ENCODE measurements at places on chromosomes 6 and 20.

DNA sequence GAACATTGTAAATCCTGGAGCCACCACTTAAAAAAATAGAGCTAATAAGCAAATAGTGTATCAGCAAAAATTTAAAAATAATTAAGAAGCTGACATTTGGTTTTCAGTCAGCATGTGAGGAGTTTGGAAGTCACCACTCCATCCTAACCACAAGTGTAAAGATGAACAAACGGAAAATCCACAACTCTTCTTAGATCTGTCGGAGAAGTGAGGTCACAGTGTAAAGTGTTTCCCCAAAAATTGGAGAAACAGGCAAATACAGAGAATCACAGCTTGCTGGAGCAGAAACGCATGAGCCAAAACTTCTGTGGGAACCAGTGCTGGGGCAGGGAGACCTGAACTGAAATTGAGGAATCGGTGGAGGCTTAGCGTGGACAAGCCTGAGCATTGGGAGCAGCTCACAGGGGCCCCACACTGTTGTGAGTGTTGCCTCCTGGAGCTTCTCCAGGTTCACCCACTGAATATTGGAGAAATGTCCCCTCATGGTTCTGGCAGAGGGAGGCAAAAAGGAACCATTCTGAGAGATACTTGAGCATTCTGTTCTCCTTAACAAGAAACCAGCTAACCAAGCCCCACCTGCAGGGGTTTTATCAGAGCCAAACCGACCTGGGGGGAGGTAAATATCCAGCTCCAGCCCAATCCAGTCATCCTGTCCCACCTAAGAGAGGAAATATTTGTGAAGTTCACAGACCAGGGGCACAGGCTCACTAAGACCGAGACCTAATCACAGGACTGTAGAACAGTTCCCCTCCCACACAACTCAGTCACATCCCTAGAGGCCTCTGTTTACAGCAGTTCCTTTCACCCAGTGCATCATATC lies 192.0 kb downstream of the ERMARD start:
- DNase-seq: no peak

DNA sequence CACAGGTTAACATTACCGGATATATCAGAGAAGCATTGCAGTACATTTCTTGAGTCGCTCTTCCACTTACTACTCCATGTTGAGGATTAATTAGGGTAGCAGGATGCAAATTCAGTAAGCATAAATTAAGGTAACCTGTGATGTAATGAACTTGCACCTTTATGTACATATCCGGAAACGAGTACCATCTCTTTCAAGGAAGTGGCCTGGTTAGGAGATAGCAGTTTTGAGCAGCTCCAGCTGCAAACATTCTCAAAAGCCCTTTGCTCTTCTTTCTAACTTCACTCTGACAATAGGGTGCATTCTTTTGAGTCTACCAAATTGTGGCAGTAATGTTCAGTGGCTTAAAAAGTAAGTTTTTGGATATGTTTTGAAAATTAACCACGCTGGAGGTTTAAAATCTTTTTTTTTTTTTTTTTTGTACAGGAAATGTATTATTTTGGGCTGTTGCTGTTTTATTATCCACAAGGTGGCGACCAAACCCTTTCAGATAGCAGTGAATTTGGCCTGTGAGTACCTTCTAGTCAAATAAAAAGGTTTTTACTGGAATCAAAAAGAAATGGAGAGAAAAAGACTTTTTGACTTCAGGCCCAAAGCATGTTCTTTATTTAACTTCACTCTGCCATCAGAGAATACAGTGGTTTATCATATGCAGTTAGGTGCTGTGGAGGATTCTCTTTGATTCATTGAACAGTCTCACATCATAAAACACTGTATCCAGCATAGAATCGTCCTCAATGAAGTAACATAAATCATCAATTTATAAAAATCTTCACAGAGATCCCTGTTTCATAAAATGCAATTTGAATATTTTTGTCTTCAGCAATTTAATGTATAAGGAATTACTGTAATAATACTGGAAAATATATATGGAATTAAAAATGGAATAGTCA lies 8.9 kb downstream of the FAM217B start:
- no peak for DNase-seq

GRCh38 chr20:50122763-50123162 lies 9.8 kb upstream of the UBE2V1 start:
- DNase-seq: no peak

DNA sequence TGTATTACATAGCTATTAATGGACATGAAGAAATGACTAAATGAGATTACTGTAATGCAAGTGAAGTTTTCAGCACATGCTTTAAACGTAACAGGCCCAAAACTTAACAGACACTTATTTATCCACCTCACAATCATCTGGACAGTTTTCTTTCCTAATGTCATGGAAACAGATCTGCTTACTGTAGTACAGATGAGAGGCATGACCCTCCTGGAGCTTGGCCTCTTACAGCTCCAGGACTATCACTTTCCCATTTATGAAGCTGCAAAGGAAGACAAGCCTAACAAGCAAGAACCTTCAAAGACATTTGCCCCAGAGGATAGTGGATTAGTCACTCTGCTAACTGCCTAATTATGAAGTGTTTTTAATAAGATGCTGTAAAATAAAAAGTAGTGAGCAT lies 419.3 kb downstream of the PHF3 start:
- DNase-seq: no peak

DNA sequence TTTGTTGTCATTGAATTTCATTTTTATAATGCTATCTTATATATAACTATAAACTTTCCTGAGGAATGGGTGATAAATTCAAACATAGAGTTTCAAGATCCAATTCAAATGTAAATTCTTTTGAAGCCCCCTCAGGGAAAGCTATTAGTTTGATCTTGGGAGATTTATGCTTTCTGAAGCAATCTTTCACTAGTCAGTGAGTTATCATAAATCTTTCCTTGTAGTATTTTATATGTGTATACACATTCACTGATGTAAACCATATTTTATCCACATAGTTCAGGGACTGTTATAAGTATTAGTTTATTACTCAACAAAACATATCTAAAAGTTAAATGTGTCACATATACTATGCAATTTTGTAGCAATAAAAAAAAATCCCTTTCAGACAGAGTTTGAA lies 2.9 kb upstream of the EPM2A start:
- no peak for DNase-seq
